ENCODE measurements at places on chromosomes 5 and 9. TPM values are rescaled to one million over a fixed set of nuclear protein-coding genes. Genes with fewer than 3 reads are reported as not detected.

DNA sequence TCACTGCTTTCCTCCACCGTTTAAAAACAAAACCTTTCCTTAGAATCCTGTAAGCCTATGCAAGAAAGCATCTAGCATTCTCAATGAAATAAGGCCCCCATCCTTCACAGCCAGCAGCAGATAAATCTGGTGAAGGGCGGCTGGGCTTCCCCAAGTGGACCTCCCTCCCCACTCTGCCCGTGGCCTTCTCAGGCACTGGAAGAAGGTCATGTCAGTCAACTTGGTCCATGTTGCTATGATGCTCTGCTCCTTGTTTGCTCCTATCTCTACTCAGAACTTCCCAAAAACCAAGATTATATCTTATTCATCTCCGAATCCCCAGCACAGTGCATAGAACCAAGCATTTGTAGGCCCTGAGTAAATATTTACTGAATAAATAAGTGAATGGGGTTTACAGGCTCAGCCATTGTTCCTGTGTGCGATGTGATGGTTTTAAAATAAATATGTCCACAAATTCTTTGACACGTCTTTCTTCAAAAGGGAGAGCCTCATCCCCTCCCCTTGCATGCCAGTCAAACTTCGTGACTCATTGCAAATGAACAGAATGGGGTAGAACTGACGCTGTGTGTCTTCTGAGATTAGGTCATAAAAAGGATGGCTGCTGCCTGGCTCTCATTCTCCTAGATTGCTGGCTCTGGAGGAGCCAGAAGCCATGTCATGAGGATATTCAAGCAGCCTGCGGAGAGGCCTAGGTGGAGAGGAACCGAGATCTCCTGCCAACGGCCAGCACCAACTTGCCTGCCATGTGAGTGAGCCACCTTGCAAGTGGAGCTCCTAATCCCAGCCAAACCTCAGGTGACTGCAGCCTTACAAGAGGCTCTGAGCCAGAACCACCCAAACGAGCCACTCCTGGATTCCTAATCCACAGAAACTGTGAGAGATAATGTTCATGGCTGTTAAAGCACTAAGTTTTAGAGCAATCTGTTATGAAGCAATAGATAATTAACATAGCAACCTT lies 70.5 kb downstream of the MED27 start:
- DNase-seq = no peak

The SLC25A2 gene
- 0.23 TPM for total RNA-seq

The CCNI2 gene
- total RNA-seq = 42.7 TPM

GRCh38 chr5:150848271-150848670 lies 1.9 kb downstream of the IRGM start:
- no peak for DNase-seq

- no peak for DNase-seq
Measured at GRCh38 chr5:168765551-168766425, 186.6 kb upstream of the PANK3 start.

The GABRB2 gene
- not detected for total RNA-seq

The PCDHGC5 gene
- not detected for total RNA-seq

The ADGRD2 gene
- total RNA-seq = not detected

DNA sequence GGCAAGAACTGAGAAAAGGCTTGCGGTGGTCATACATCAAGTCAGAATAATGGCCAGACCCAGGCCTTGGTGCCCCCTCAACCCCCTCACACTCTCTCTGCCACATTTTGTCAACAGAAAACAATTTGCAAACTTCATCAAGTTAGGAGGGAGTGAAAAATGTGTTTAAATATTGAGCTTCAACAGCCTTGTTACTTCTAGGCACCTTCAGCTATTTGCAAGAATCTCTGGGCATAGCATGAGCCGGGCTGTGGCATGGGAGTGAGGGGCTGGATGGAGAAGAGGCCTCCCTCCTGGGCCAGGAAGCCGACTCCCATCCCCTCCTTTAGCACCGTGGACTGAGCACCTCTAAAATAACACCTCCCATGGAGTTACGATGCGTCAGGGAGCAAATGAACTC lies 52.2 kb upstream of the GRHPR start:
- no peak for DNase-seq

- no peak for DNase-seq
Measured at GRCh38 chr5:142478113-142478512, 153.3 kb upstream of the SPRY4 start.

- no peak for DNase-seq
Measured at GRCh38 chr5:125341436-125341835, 595.0 kb upstream of the ZNF608 start.

The DELE1 gene
- 66.7 TPM for total RNA-seq

DNA sequence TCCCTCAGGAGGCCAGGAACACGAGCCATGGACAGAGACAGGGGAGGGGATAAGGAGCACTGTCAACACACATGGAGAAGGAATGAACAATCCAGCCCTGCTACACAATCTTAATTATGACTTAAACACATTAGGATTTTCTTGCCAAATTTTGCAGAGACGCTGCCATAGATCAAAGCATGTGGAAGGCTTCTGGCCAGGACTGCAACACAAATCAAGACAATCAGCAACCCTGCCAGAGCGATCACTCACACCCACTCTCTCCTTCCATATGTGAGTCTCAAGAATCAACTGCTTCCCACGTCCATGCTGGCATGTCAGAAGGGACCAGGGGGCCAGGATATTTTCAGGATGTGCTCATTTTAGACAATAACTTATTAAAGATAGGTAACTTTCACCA lies 85.6 kb downstream of the ROR2 start:
- DNase-seq = no peak

- DNase-seq = no peak
Measured at GRCh38 chr9:137165250-137165836, 4.5 kb downstream of the LRRC26 start.

- no peak for DNase-seq
Measured at GRCh38 chr5:158805195-158805594, 294.5 kb downstream of the EBF1 start.

GRCh38 chr5:149936044-149936699 lies 8.4 kb downstream of the PDE6A start:
- no peak for DNase-seq

DNA sequence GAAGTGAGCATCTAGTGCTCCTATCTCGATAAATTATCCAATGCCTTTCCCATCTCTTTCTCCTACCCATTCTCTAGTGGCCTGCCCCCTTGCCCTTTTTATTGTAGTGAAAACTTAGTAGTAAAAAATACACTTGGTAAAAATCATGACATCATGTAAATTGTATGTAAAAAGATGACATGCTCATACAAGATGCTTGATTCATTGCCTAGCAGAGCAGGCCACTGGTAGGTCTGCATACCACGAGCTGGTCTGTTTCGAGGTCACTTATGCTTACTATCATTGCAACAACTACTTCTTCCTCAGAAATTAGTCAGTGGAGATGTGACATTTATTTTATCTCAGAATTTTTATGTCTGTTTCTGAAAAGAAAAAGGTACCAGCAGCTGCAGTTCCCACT lies 177.3 kb downstream of the C9orf152 start:
- DNase-seq = no peak

DNA sequence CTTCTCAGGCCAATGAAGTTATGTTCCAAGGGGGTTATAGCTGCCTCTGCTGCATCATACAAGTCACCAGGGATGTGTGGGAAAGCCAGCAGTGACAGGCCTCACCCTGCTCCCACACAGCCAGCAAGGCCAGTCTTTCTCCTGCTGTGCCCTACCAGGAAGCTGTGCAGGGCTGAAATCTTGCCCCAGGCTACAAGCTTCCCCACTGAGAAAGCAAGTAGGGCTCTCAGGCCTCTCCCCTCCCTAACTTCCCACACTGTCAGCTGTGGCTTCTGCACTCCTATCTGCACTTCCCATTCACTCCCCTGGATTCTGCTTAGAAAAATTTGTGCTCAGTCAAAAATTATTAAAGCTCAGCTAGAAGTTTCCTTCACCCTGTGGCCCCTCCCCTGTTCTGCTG lies 611.2 kb upstream of the ZNF608 start:
- no peak for DNase-seq

The ENTREP1 gene
- not detected for total RNA-seq

All from activated CD4-positive, alpha-beta T cell treated with anti-CD3 and anti-CD28 coated beads, Interleukin-2, amount 10 ng/mL, durations not matched to agents 24 days and 14 days (primary cell).